A673 (cell line): ENCODE measurements at places on chromosomes 4 and X. TPM values are rescaled to one million over a fixed set of nuclear protein-coding genes. Genes with fewer than 3 reads are reported as not detected.

PABPC1L2B gene
- total RNA-seq: not detected in 2 replicates

FRAS1 gene
- 0.06 and 0.28 TPM in 2 replicates for total RNA-seq

MAGEA1 gene
- total RNA-seq: not detected in 2 replicates

LONRF3 gene
- 0.11 TPM in 1 of 2 replicates, not detected in the other for total RNA-seq

CXorf49 gene
- not detected in 2 replicates for total RNA-seq

SRPX gene
- total RNA-seq: 0.96 and 1.1 TPM in 2 replicates

NIPAL1 gene
- 0.46 and 0.84 TPM in 2 replicates for total RNA-seq

BGN gene
- 51.8 and 90.9 TPM in 2 replicates for total RNA-seq

SOX3 gene
- not detected in 2 replicates for total RNA-seq

ZNF157 gene
- not detected in 2 replicates for total RNA-seq

STAG2 gene
- total RNA-seq: 117 and 119 TPM in 2 replicates

DNA sequence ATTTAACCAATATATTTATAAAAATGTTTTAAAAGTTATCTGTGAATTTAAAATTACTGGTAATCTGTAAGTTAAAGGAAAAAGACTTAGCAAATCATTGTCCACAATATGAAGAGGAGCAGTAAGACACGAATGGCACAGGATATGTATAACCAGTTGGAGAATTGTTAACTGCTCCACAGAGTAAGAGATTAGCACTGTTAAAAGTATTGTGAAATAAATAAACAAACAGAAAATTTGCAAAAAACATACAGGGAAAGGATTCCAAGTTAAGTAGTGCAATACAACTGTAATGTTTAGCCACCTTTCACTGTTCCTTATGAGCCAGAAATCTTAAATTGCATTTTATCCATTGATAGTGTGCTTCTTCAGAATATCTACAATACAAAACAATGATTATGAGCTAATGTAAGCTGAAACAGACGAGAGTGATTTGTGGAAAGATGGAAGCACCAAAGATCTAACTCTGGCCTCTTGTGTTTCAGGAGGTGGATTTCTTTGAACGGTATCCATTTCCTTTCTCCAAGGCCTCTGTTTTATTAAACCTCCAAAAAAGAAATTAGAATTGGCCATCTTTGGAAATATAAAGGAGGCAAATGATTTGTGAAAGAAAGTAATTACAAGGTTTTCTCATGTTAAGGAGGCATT is 188.4 kb downstream of the UNC5C start:
- DNase-seq: no peak
- H3K27me3 ChIP-seq: no peaks in the 10 kb centered on the region
- H3K4me1 ChIP-seq: no peaks in the 10 kb centered on the region
- no peaks in the 10 kb centered on the region for H3K36me3 ChIP-seq
- H3K27ac ChIP-seq: no peak overlapping the region

DNA sequence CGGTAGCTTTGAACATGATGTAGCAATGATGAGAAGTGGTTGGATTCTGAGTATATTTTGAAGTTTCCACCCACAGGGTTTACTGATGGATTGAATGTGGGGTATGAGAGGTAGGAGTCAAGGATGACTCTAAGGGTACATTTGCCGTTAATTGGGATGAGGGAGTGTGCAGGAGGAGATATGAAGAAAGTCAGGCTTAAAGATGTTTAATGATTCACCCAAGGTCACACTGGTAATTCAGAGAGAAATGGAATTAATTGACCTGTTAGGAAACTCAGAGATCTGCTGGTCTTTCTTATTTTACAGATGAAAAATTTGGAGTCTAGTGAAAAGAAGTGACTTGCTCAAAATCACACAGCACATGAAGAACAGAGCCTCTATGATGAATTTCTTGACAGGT is 390.7 kb downstream of the GBA3 start:
- DNase-seq: no peak
- H3K27ac ChIP-seq: no peak overlapping the region
- H3K4me1 ChIP-seq: no peaks in the 10 kb centered on the region
- H3K4me3 ChIP-seq: no peak overlapping the region
- no peaks in the 10 kb centered on the region for H3K36me3 ChIP-seq

DNA sequence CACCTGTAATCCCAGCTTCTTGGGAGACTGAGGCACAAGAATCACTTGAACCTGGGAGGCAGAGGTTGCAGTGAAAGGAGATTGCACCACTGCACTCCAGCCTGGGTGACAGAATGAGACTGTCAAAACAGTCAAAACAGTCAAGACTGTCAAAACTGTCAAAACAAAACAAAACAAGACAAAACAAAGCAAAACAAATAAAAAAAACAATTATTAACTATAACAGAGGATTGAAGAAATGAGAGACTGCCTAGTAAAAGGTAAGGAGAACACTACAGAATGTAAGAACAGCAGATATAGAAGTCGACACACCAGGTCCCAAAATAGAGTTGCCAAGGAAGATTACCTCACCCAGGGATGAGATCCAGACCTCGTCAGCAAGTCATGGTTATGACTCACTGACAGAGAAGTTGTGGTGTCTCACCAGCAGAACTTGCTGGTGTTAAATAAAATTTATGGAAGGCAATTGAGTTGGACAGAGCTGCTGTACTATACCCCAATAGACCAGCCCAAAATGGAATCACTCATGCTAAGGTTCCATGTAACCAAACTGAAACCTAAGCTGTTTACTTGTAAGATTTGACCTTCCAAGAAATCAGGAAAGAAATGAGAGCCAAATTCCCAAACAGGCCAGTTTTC is 32.1 kb upstream of the GK start:
- no peaks in the 10 kb centered on the region for H3K4me1 ChIP-seq
- no peaks in the 10 kb centered on the region for H3K27me3 ChIP-seq
- peak; percentile 16 for DNase-seq
- H3K27ac ChIP-seq: no peak overlapping the region

- H3K27ac ChIP-seq: no peak overlapping the region
- H3K4me3 ChIP-seq: no peak overlapping the region
- H3K27me3 ChIP-seq: no peaks in the 10 kb centered on the region
- no peaks in the 10 kb centered on the region for H3K4me1 ChIP-seq
- H3K36me3 ChIP-seq: no peaks in the 10 kb centered on the region
Measured at GRCh38 chrX:37755025-37755424, 24.8 kb upstream of the CYBB start.

GRCh38 chrX:112630187-112630586 is 49.6 kb downstream of the LHFPL1 start:
- no peak overlapping the region for H3K27ac ChIP-seq
- DNase-seq: no peak
- no peak overlapping the region for H3K4me3 ChIP-seq

GRCh38 chr4:185257086-185257485 is 47.7 kb downstream of the SNX25 start:
- no peak overlapping the region for H3K27ac ChIP-seq
- H3K27me3 ChIP-seq: no peaks in the 10 kb centered on the region
- no peak overlapping the region for H3K4me3 ChIP-seq
- H3K36me3 ChIP-seq: no peaks in the 10 kb centered on the region
- H3K4me1 ChIP-seq: peaks cover 6% of the 10 kb centered on the region
- no peak for DNase-seq

DNA sequence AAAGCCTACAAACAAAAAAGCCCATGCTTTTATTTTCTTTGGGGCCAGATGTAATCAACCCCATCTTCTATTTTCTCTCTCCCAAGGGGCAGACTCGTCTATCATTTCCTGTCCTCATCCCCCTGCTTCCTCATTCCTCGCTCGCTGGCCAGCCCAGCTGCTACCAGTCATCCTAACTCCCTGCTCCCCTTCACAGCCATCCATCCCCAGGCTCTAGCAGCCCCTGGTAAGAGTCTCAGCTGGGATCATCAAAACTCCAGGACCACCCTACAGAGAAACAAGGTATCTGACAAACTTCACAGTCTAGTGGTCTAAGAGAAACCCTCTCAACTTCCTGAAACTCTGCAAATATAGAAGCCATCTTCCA is 23.6 kb downstream of the SH3KBP1 start:
- H3K27me3 ChIP-seq: peaks cover 3% of the 10 kb centered on the region
- peaks cover 12% of the 10 kb centered on the region for H3K4me1 ChIP-seq
- no peak for DNase-seq
- no peaks in the 10 kb centered on the region for H3K36me3 ChIP-seq

GRCh38 chrX:72258174-72258573 is 18.9 kb downstream of the RPS4X start:
- no peak overlapping the region for H3K27ac ChIP-seq
- peaks cover 4% of the 10 kb centered on the region for H3K4me1 ChIP-seq
- no peaks in the 10 kb centered on the region for H3K36me3 ChIP-seq

DNA sequence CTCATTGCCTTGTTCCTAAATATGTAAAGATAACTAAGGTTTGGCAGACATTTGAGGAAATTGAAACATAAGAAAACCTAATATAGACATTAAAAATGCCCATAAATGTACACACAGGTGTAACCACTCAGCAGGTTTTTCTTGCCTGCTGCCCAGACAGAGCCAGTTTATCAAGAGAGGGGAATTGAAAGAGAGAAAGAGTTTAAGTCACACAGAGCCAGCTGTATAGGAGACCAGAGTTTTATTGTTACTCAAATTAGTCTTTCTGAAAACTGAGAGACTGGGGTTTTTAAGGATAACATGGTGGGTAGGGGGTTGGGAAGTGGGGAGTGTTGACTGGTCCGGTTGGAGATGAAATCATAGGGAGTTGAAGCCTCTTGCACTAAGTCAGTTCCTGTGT is 119.0 kb downstream of the CFAP299 start:
- H3K27ac ChIP-seq: no peak overlapping the region
- H3K4me3 ChIP-seq: no peak overlapping the region
- no peaks in the 10 kb centered on the region for H3K36me3 ChIP-seq

GRCh38 chrX:109463784-109464183 is 18.1 kb downstream of the GUCY2F start:
- DNase-seq: no peak
- H3K4me3 ChIP-seq: no peak overlapping the region
- no peaks in the 10 kb centered on the region for H3K36me3 ChIP-seq
- no peaks in the 10 kb centered on the region for H3K27me3 ChIP-seq

DNA sequence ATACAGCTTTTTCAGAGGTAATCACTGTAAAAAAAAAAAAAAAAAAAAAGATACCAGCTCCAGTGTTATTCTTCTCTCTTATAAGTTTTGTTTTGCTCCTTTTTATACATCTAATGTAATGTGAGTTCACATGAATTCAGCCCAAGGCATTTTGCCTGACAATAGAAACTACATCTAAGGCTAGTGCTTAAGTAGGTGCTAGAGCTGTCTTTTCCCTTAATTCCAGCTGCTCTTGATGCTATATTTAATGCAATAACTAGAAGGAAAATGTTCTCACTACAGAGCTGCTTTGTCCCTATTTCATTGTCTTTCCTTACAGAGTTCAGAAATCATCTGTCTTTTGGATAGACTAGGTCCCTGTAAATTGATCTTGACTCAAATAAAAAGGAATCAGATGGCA is 150.1 kb downstream of the NAA11 start:
- no peak overlapping the region for H3K4me3 ChIP-seq
- DNase-seq: no peak
- no peaks in the 10 kb centered on the region for H3K36me3 ChIP-seq
- no peaks in the 10 kb centered on the region for H3K27me3 ChIP-seq
- no peak overlapping the region for H3K27ac ChIP-seq

DNA sequence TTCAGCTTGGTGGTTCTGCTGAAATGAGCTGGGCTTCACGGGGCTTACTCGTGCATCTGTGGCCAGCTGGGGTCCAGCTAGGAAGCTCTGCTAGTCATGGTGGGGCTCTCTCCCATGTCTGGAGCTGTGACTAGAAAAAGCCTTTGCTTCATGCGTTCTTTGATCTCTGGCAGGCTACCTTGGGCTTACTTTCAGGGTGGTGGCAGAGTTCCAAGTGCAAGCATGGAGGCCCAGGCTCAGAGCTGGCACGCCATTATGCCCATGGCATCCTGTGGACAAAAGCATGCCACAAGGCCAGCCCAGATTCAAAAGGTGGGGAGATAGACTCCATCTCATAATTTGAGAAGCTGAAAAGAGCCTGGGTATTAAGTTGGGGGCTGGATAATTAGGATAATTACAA is 55.4 kb upstream of the GBA3 start:
- no peak overlapping the region for H3K27ac ChIP-seq
- no peaks in the 10 kb centered on the region for H3K4me1 ChIP-seq
- no peak overlapping the region for H3K4me3 ChIP-seq

- peaks cover 4% of the 10 kb centered on the region for H3K4me1 ChIP-seq
- H3K27ac ChIP-seq: no peak overlapping the region
- no peak for DNase-seq
- no peaks in the 10 kb centered on the region for H3K36me3 ChIP-seq
Measured at GRCh38 chr4:107850438-107850837, 25.7 kb downstream of the SGMS2 start.

- DNase-seq: peak; percentile 46
- no peak overlapping the region for H3K27ac ChIP-seq
- no peaks in the 10 kb centered on the region for H3K27me3 ChIP-seq
- H3K4me3 ChIP-seq: no peak overlapping the region
- H3K4me1 ChIP-seq: no peaks in the 10 kb centered on the region
Measured at GRCh38 chrX:150032742-150033141, 94.5 kb upstream of the EOLA2 start.

GRCh38 chr4:159368320-159368719 is 265.4 kb downstream of the RAPGEF2 start:
- no peak for DNase-seq
- no peaks in the 10 kb centered on the region for H3K36me3 ChIP-seq

DNA sequence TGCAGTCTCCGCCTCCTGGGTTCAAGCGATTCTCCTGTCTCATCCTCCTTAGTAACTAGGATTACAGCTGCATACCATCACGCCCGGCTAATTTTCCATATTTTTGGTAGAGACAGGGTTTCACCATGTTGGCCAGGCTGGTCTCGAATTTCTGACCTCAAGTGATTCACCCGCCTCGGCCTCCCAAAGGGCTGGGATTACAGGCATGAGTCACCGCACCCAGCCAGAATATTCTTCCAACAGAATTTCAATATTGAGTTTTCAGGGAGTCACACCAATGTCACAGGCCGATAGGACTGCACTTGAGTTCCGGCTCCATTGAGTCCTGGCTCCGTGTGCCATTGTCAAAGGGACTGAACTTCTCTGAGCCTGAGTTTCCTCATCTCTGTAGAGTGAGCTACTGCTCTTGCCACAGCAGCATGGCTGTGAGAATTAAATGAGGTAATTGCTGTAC is 82.9 kb downstream of the CLCN4 start:
- no peak overlapping the region for H3K27ac ChIP-seq
- no peak for DNase-seq
- H3K27me3 ChIP-seq: no peaks in the 10 kb centered on the region
- no peak overlapping the region for H3K4me3 ChIP-seq
- H3K36me3 ChIP-seq: no peaks in the 10 kb centered on the region
- no peaks in the 10 kb centered on the region for H3K4me1 ChIP-seq

DNA sequence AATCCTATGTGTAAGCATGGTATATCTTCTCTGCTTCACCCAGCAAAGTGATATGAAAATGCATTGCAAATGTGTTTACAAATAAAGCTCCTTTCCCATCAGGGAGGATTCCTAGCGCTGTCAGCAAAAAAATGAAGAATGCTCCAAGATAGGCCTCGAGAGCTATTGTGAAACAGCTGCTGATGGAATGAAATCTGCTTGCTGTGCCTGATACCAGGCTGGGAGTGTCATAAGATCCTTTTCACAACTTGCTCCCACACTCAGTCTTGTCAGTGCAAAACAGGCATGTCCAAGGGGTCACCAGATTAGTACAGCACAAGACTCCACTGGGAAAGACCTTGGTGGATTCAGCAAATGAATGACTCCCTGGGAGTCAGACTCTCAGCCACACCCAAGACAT is 34.1 kb downstream of the HNRNPH2 start:
- no peaks in the 10 kb centered on the region for H3K4me1 ChIP-seq
- no peak overlapping the region for H3K27ac ChIP-seq
- H3K36me3 ChIP-seq: no peaks in the 10 kb centered on the region
- no peak for DNase-seq

GRCh38 chr4:107094332-107094731 is 58.2 kb upstream of the DKK2 start:
- peaks cover 20% of the 10 kb centered on the region for H3K4me1 ChIP-seq
- H3K4me3 ChIP-seq: no peak overlapping the region
- H3K27me3 ChIP-seq: no peaks in the 10 kb centered on the region
- DNase-seq: peak; percentile 82
- H3K27ac ChIP-seq: peak overlapping the region; percentile 71
